ENCODE measurements at places on chromosomes 12 and 14. TPM values are rescaled to one million over a fixed set of nuclear protein-coding genes. Genes with fewer than 3 reads are reported as not detected.

ZNF385A gene
- total RNA-seq = 13.2 TPM

WNT1 gene
- total RNA-seq = not detected

DNA sequence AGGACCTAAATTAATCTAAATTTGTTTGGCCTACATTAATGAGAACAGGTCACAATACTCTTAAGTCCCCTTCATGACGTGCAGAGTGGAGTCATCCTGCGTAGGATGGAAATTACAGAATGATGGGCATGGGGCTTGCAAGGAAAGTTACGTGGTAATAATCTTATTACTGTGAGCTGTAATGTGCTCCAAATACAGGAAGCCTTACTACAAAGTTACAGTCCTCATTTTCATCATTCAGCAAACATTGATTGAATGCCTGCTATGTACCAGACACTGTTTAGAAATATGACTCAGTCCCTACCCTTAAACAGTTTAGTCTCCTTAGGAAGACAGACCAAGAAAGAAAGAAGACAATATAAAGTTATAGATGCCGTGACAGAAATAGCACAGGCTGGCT is 9.4 kb downstream of the HIGD1C start:
- H3K4me3 ChIP-seq = no peak overlapping the region
- H3K36me3 ChIP-seq = no peaks in the 10 kb centered on the region
- H3K4me1 ChIP-seq = no peaks in the 10 kb centered on the region
- no peak for DNase-seq
- no peaks in the 10 kb centered on the region for H3K27me3 ChIP-seq

GLT8D2 gene
- total RNA-seq = 16.7 TPM

TBPL2 gene
- not detected for total RNA-seq

DNA sequence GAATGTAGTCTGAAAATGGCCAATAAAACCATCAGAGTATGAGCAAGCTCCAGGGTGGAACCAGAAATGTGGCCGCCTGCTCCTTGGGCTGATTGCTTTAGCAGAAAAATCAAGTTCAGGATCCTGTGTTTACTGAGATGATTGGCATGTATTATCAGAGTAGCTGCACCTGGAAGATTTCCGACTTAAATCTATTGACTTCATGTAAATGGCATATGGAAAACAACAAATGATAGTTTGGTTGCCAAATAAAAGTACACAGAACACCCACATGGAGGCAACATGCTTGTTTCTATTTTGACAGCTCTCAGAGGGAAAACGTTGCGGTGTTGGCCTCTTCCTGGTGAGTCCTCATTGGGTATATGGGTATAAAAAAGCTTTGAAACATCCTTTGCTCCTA is 31.3 kb downstream of the SOCS2 start:
- H3K4me3 ChIP-seq = no peak overlapping the region
- H3K36me3 ChIP-seq = no peaks in the 10 kb centered on the region
- no peak overlapping the region for H3K27ac ChIP-seq
- H3K4me1 ChIP-seq = no peaks in the 10 kb centered on the region

Measured in SJCRH30 (cell line).